ENCODE measurements at places on chromosomes 3 and 15.

DNA sequence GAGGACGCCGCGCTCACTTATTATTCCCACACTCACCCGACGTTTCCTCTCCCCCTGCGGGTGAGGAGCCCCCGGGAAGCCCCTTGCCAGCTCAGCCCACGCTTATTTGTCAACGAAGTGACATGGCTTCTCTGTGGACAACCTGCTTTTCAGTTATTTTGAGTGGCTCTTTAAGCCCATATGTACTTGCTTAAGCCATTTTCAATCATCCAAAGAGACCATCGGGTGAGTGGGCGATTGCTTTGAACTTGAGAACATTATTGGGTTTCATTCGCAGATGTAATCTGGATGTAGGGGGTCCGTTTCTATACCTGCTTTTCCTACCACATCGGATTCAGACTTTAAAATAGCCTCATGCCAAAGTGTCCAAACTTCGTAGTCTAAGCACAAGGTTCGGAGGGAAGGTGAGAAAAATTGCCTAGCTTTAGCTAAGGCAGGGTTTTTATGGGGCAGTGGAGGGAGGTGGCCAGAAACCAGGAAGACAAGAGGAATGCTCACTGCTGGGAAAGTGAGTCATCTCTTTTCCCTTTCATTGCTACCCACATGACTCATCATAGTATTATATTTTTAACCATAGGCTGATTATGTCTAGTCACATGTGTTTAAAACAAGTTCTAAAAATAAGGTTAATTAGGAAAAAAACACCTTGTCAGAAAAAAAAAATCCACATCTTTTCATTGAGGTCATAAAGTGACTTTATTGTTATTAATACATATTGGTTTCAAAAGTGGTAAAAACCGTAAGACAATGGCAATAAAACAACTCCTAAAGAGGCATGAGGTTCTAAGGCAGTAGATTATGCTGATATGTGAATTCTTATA, 773.1 kb upstream of the NR2F2 start:
- H3K36me3 ChIP-seq = no peaks in the 10 kb centered on the region
- H3K27ac ChIP-seq = no peak overlapping the region
- no peaks in the 10 kb centered on the region for H3K4me1 ChIP-seq
- no peak overlapping the region for H3K4me3 ChIP-seq

DNA sequence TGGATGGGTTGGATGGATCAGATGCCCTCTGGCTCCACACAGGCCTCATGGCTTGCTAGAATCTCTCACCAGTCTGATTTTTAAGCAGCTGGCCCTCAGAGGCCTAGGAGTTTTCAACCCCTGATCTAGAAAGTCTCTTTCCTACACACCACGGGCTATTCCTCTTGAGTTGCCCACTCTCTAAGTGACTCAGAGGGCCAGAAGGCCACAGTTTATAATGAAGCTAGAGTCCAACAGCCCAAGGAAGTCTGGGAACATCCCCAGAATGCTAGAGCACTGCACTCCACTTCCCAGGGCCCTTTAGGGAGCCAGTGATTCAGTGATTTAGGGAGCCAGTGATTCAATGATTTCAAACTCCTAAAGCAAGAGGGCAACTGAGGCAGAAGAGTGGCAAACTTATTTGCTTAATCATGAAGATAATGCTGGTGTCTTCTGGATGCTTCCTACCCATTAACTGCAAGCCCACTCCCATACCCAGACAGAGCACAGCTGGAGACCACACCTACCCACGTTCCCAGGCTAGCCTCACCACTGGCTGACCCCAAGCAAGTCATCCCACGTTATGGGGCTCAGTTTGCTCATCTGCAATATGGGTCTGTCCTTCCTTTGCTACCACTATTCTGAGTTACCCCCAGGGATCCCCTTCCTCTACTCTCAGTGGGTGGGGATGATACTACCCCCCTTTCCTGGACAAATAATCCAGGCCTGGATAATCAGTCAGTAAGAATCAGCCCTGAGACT, 36.7 kb downstream of the ABTB1 start:
- H3K27me3 ChIP-seq = no peaks in the 10 kb centered on the region
- H3K27ac ChIP-seq = no peak overlapping the region
- H3K36me3 ChIP-seq = no peaks in the 10 kb centered on the region
- no peak overlapping the region for H3K4me3 ChIP-seq

DNA sequence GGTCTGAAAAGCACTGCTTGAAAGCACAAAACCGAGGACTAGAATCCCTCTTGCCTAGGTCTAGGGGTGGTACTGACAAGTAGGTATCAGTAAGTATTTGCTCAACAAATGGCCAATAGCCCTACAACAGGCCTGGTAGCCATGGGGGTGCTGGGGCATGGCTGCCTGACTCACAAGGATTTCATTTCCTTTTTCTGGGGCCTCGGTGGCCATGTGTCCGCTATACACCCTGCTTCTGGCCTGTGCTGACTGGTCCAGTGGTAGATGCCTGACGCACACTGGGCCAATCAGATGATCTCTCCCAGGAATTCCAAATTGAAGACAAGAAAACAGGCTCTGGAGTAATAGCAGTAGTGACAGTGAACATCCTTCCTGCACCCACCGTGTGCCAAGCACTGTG, 29.4 kb downstream of the MELTF start:
- H3K36me3 ChIP-seq = no peaks in the 10 kb centered on the region
- no peak overlapping the region for H3K27ac ChIP-seq
- peaks cover 9% of the 10 kb centered on the region for H3K4me1 ChIP-seq
- no peak overlapping the region for H3K4me3 ChIP-seq
- no peaks in the 10 kb centered on the region for H3K27me3 ChIP-seq

DNA sequence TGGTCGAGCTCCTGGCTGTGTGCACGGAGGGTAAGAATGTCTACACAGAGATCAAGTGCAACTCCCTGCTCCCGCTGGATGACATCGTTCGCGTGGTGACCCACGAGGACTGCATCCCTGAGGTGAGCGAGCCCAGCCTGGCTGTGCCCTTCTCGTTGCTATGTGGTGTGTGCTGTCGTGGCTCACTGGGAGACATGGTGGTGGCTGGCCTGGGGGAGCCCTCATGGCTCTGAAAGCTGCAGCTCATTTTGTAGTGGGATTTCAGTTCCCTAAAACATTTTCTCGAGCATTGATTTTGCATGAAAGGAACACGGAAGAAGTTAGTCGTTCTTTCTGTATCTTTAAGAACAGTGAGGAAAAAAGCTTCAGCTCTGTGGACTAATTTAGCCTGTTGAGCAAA, 200.5 kb downstream of the ITPR1 start:
- H3K27me3 ChIP-seq = no peaks in the 10 kb centered on the region
- peaks cover 27% of the 10 kb centered on the region for H3K36me3 ChIP-seq
- H3K27ac ChIP-seq = no peak overlapping the region
- no peak for DNase-seq
- H3K4me1 ChIP-seq = no peaks in the 10 kb centered on the region

DNA sequence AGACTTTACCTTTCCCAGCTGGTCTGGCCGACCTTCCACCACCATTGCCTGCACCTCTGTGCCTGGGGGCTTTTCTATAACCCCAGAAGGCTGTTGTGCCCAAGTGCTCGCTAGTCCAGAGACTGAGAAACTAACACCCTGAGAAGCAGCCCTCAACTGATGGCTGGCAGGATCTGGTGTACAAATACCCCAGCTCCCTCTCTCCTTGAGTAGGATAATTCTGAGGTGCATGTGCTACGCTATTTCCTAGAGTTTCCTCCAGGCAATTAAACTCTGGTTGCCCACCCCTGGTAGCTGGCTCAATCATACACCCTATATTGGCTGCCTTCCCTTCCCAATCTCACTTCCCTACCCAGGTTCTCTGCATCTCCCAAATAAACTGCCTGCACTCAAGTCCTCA, 11.5 kb upstream of the SLC6A1 start:
- H3K27me3 ChIP-seq = no peaks in the 10 kb centered on the region
- H3K4me3 ChIP-seq = no peak overlapping the region
- no peak overlapping the region for H3K27ac ChIP-seq
- H3K36me3 ChIP-seq = no peaks in the 10 kb centered on the region
- no peak for DNase-seq

DNA sequence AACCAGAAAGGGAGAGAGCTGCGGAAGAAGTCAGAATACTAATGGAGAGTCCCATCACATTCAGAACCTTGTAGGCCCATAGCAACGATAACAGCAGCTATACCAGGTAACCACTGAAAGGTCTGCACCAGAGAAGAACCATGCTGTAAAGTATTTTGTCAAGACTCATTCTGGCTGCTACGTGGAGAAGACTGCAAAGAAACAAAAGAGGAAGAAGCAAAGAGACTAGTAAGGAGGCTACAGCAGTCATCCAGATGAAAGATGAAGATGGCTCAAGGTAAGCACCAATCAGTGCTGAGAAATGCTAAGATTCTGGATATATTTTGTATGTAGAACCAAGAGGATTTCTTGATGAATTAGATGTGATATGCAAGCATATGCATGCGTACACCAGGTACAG, 39.6 kb downstream of the ACAP2 start:
- H3K36me3 ChIP-seq = no peaks in the 10 kb centered on the region
- no peaks in the 10 kb centered on the region for H3K4me1 ChIP-seq
- no peaks in the 10 kb centered on the region for H3K27me3 ChIP-seq
- DNase-seq = no peak

GRCh38 chr3:109927726-109928125, 590.4 kb upstream of the DPPA4 start:
- DNase-seq = no peak
- H3K27ac ChIP-seq = no peak overlapping the region
- H3K36me3 ChIP-seq = no peaks in the 10 kb centered on the region
- H3K4me3 ChIP-seq = no peak overlapping the region

DNA sequence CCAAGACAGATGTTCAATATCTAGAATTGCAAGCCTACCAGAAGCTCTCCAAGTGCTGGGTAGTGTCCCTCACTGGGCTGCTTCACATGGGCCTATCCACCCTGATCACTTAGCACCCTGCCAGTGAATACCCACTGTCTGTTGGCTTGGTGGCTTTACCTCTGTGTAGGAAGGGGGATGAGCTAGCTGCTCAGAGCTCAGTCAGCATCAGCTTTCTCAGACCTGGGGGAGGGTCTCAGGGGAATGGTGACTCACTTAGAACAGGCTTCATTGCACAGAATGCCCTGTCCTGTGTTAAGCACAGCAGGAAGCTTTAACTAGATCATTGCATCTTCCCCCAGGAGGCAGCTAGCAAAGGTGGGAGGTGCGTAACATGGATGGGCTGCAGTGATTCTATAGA, 209.8 kb downstream of the PDCD6IP start:
- H3K27ac ChIP-seq = no peak overlapping the region
- no peak for DNase-seq
- H3K4me3 ChIP-seq = no peak overlapping the region
- H3K36me3 ChIP-seq = no peaks in the 10 kb centered on the region
- H3K27me3 ChIP-seq = no peaks in the 10 kb centered on the region

DNA sequence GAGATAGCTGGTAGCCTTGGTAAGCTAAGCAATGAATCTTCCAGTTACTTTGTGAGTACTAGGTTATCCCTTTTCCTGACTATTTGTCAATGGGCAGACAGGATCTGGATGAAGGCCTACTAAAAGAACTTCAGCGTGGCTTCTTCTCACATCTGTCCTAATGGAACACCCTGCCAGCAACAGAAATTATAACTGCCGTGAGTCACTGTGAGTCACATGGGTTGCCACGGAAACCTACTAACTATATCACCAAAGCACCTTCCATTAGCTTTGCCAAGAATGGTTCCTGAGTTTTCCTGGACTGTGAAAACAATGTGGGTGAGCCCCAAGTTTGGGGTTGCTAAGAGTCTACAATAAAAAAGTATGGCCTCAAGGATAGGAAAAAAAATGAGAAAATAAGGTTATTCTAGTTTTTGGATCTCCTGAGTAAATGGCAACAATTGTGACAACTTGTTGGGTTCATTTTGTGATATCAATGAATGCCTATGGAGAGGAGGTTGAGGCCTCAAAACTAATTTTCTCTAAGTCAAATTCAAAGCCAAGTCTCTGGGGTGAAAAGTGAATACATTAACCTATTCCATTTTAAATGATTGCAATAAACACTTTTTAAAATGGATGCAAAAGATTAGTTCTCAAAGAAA, 195.1 kb upstream of the ICE2 start:
- no peak for DNase-seq
- H3K27ac ChIP-seq = no peak overlapping the region
- H3K4me3 ChIP-seq = no peak overlapping the region
- H3K27me3 ChIP-seq = no peaks in the 10 kb centered on the region

DNA sequence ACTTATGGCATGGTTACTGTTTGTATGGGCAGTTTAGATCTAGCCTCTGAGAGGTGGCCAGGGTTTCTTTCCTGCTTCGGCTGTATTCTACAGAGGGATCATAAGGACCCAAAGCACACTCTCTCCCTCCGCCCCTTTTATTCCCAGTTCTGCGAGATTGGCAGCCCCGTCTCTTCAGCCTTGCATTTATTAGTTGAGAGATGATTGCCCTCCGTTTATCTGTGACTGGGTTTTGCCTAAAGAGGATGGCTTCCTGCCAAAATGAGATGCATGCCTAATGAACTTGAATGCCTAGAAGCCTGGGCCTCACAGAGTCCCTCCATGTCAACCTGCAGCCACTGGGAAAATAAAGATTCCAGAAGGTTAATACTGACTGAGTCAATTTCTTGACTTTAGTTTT, 97.1 kb upstream of the CHL1 start:
- no peaks in the 10 kb centered on the region for H3K4me1 ChIP-seq
- DNase-seq = no peak
- H3K27me3 ChIP-seq = no peaks in the 10 kb centered on the region
- H3K4me3 ChIP-seq = no peak overlapping the region
- H3K36me3 ChIP-seq = no peaks in the 10 kb centered on the region

DNA sequence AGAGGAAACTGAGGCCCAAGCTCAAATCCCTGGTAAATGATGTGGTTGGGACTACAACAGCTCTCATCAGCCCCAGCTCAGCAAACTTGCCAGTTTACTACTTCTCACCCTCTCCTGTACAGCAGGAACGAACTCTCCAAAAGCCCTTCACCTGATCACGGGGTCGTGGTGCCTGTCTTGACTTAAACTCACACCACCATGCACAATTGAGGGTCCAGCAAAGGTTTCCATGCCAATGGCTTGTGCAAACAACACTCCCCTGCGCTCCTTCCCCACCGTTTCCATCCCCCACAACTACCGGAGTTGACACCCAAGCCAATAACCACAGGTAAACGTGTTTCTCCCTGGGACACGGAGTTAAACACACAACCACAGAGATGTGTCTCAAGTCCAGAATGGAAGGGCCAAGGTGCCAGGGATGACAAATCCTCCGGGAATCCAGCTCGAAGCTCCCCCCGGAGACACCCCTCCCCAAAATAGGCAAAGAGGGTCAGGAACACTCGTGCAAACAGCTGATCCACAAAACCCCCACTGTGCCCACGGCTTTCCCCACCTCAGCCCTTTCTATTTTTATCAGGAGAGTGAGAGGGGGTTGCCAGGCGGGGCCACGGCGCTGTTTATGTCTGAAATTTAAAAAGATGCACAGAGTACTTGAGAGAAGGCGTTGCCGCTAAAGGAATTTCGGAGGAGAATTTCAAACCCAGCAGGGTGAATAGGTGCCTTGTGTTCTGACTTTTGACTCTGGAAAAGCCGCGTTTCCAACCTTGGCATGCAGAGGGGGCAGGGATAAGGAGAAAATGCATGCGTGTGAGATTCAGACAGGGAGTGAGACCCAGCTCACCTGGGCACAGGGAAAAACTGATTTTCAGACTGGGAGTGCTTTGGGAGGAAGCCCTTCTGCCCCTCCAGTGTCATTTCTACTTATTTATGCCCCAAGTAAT, 10.6 kb upstream of the ACAN start:
- H3K4me1 ChIP-seq = no peaks in the 10 kb centered on the region
- no peaks in the 10 kb centered on the region for H3K36me3 ChIP-seq
- H3K27me3 ChIP-seq = no peaks in the 10 kb centered on the region
- no peak overlapping the region for H3K4me3 ChIP-seq
- DNase-seq = no peak
